ENCODE measurements at places on chromosomes 16 and 17.
A peak's percentile ranks its signal among the peaks of the same experiment; 100 is the strongest.

DNA sequence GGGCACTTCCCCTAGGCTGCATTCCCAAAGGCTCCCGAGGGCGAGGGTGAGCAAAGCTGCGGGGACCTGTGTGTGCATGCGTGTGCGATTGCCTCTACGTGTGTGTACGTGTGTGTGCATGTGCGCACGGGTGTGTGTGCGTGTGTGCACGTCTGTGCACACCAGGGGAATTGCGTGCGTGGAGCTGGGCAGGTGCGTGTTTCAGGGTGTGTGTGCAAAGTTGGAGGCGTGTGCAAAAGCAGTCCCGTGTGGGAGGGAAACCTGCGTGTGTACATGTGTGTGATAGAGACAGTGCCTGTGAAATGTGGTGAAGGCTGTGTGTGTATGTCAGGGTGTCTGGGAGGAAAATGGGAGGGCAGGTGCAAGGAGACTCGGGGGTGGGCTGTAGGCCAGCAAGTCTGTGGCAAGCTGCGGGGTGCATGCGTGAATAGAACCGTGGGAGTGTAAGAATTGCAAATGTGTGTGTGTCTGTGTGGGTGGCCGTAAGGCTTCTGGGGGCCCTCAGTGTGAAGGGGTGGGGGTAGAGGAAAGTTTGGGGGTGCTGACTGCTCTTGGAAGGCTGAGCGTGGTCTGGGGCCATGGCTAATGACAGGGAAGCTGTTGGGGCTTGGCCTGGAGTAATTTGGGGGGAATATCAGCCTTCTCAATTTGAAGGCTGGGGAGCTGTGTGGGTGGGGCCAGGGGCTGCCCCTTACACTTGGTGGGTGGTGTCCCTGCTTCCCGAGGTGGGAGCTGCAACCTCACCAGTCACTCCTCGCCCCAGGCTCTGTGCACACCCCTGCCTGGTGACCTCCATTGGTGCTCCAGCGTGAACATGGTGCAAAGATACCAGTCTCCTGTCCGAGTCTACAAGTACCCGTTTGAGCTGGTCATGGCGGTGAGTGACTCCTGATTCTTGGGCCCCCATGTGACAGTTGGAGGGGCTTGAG is 644 bp downstream of the SEC14L5 start:
- DNase-seq: no peak

DNA sequence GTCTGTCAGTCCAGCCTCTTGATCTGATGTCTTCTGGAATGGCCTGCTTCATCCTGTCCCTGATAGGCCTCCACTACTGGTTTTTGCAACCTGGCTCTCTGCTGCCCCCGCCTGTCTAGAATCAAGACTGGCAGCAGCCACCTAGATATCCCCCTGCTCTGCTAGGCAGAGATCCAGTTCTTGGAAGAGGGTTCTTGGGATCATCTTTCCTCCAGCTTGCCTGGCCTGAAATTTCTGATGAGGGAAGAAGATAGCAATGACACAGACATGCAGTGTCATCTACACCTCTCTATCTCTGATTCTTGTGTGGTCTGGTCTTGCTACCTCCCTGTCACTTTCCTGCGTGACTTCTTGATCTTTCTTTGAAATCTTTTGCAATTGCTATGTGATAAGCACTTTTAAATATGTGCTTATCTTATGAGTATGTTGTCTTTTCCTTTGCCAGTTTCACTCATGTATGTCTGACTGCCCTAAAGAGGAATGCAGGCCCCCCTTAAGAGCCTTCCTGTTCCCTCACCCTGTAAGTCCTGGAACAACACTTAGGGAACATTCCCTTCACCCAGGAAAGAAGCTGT is 20.3 kb upstream of the NFATC3 start:
- peak; percentile 70 for DNase-seq

DNA sequence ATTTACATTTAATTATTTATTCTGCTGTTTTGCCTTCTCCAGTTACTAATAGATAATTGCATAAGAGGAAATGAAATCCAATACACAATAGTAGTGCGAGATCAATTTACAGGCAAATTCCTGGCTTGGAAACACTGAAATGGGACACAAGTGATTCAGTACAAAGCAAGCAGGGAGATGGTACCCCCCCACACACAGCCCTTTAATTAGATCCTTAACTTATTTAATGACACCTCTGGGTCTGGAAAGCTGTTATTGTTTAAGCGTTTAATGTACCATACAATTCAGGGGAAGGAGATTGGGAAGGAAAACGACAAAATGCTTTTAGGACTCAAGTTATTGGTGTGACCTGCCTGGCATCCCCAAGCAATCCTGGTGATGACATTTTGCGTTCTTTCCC is 318.2 kb downstream of the NPIPA8 start:
- DNase-seq: no peak

GRCh38 chr17:44221084-44221861 is 1.8 kb upstream of the UBTF start:
- DNase-seq: peak; percentile 59

DNA sequence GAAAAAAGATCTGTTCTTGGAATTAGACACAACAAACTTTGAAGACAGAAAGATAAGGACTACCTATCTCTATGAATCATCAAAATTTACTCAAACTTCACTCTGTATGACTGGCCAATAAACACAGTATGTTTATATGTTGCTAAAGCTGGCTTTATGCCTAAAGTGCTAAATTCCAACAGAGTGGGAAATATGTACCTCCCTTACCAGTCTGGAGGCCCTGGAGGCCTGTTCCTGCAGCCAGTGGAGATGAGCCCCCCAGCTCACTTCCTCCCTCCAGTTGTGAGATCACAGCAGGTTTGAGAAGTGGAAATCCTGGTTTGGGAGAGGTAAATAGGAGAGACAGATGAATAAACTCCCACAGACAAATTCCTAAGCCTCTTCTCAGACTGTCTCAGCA is 9.0 kb downstream of the ZNF23 start:
- no peak for DNase-seq

DNA sequence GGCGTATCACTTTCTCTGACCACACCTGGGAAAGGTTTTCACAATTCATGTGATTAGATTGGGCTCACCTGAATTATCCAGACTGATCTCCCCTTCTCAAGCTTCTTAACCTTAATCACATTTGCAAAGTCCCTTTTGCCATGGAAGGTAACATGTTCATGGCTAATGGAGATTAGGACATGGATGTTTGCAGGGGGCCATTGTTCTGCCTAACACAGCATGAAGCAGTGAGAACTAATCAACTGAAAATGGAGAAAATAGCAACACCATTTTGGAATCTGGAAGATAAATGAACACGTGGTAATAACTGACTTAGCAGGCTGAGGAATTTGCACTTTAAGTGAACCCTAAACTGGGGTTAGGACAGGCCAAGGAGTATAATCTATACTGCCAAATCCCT is 25.0 kb upstream of the SBK1 start:
- DNase-seq: no peak

- DNase-seq: no peak
These were observed 43.3 kb downstream of the SALL1 start for GRCh38 chr16:51107742-51108141.

GRCh38 chr16:22862046-22862445 is 48.1 kb downstream of the HS3ST2 start:
- no peak for DNase-seq

- DNase-seq: peak; percentile 58
These were observed 1.3 kb upstream of the RAB40C start for GRCh38 chr16:588639-588888.

GRCh38 chr17:48219617-48220016 is 112.1 kb downstream of the SNX11 start:
- no peak for DNase-seq

DNA sequence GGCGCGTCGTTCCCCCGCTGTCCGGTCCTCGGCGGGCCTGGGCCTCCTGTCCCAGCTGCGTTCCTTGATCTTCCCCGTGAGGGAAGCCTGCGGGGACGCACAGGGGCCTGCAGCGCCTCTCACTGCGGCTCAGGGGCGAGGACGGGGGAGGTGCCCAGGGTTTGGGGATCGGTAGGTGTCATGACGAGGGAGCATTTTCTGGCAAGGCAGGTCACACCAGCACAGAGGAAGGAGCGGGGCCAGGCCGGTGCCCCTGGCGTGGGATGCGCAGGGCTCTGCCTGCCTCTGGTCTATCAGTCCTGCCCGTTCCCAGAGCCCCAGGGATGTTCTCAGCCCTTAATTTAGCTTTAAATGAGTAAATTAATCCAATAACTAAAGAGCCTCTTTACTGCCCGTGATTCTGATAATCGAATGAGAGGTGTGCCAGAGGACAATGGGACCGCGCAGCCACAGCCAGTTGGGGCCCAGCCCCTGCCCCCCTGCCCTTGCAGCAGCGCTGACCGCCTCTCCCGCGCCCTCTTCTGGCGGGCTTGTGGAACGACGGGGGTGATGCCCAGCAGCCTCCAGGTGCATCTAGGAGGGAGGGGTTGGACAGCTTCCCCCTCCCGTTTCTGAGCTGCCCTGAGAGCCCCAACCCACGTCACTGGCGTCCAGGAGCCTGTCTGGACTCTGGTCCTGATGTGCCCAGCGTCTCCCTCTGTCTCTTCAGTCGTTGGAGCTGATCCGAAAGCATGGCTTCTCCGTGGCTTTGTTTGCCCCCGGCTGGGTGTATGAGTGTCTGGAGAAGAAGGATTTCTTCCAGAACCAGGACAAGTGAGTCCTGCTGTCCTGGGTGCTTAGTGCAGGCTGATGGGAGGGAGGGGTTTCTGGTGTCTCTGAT is 7.9 kb downstream of the ENGASE start:
- peak; percentile 52 for DNase-seq

DNA sequence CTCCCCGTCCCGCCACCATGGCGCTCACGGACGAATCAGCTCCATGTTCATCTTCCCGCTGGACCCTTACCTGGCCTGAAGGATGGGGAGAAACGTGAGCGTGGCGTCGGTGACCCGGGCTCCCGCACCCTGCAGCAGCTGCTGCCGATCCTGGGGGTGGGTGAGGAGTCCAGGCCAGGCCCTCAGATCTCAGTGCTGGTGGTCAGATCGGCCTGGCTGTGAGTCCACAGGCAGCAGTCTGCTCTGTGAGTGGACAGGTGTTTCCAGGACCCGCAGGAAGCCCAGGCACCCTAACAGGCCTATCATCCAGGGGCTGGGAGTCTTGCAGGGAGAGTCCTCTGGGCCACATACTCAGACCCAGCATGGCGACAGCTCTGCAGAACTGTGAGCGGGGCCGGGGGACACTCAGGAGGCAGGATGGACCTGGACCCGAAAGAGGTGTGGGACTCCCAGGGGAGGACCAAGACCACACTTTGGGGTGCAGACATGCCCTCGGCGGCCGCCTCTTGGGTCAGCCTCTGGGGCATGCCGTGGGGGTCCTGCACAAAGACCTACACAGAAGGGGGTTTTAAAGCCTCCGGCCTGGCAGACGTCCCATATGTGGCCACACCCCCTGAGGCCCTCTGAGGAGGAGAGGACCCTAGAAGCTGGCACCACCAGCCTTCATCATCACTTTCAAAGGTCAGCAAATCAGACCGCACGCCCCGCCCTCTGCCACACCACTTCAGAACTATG is 27.2 kb upstream of the ZNF469 start:
- DNase-seq: no peak

GRCh38 chr17:3851461-3852100 is 5.5 kb upstream of the NCBP3 start:
- no peak for DNase-seq

DNA sequence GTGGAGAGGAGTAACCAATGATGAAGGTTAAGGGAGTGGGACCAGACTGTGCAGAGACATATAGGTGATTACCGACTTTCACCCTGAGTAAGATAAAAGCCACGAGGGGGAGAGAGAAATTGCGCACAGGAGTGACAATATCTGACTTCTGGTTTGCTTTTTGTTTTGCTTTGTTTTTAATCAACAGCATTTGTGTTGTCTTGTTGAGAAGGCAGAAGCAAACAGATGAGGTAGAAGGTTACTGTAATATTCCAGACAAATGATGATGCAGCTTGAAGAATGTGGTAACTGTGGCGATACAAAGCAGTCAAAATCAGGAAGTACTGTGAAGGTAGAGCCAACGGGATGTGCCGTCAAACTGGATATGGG is 7.5 kb downstream of the PELP1 start:
- DNase-seq: no peak

DNA sequence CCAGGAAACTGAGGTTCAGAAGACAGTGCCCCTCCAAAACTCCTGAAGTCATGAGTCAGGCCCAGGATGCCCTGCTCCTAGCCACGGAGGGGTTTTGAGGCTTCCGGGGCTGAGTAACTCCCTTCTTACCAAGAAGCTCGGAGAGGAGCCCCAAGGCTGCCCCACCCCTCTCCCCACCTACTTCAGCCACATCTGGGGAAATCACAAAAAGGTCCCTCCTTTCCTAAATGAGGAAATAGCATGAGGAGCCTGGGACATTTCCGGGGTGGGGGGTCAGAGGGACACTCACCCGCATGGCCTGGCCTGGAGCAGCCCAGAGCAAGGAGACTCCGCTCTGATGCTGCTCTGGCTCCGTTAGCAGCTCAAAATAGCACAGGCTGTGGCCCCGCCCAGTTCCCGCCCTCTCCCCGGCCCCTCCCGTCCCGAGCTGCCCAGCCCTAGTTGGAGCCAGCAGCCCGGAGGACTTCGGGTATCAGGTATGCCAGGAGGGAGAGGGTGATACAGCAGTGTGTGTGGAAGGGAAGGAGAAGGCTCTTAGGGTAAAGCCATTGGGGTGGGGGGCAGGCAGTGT is 40.1 kb downstream of the MYO18A start:
- peak; percentile 72 for DNase-seq

DNA sequence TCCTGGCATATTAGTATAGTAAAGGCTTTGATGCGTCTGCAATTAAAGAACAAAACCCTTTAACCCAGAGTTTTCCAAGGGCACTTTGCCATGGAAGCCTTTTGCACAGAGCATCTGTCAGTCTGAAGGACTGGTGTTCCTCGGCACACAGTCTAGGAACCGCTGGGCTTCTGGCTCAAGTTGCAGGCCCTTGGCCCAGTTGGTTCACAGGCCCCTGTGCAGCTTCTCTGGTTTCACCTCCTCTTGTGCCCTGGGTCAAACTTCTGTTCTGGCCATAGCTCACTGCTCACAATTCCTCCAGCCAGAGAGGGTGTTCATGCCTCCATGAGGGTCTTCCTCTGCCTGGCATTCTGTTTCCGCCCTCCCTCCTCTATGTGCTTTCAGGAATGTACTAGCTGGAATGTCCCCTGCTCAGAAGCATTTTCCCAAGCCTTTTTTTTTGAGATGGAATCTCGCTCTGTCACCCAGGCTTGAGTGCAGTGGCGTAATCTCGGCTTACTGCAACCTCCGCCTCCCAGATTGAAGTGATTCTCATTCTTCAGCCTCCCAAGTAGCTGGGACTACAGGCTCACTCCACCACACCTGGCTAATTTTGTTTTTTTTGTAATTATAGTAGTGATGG is 34.5 kb upstream of the TEX2 start:
- no peak for DNase-seq

GRCh38 chr17:44766409-44767038 is 7.7 kb downstream of the ADAM11 start:
- no peak for DNase-seq

DNA sequence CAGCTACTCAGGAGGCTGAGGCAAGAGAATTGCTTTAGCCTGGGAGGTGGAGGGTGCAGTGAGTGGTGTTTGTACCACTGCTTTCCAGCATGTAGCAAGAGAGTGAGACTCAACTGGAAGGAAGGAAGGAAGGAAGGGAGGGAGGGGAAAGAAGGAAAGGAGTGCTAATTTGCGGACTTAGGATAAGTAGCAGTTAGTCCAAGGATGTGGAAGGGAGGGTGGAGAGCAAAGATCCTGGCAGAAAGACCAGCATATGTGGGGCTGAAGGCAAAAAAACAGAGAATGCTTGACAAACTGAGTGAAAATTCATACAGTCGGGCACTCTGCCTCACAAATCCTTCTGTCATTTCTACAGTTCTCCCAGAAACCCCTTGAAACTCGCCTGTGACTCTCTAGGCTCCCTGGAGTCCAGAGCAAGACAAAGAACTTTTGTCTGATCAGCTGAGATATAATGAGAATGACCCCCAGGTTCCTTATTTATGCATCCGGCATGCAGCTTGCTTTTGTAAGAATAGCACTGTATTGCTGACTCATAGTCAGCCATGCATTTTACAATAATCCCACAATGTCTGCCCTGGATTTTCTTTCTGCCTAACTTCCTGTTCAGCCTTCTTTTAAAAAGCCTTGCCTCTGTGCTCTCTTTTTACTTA is 31.5 kb downstream of the CDK5RAP3 start:
- DNase-seq: no peak
